ENCODE measurements at places on chromosomes 16 and 17.

GRCh38 chr17:10295728-10296343, 77.0 kb downstream of the MYH13 start:
- no peak for DNase-seq

DNA sequence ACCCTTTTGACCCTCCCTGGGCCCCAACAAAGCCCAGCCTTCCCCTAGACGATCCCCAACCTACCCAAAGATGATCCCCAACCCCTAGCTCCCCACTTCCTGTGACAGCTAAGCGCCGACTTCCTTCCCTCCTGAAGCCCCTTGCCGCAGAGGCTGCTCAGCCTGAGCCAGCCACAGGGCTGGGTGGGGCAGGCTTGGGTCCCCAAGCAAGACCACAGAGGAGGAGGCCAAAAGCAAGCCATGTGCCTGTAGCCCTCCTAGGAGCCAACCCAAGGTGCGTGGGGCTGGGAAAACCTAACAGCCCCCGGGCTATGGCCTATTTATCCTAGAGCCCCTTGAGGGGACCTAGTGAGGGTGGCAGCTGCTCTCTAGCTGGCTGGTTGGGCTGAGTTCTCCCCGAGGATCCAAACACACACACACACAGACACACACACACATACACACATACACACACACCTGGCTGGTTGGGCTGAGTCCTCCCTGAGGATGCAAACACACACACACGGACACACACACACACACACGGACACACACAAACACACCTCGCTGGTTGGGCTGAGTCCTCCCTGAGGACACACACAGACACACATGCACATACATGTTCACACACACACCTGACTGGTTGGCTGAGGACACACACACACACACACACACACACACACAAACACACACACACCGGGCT, 4.8 kb downstream of the ARRB2 start:
- peak; percentile 65 for DNase-seq

DNA sequence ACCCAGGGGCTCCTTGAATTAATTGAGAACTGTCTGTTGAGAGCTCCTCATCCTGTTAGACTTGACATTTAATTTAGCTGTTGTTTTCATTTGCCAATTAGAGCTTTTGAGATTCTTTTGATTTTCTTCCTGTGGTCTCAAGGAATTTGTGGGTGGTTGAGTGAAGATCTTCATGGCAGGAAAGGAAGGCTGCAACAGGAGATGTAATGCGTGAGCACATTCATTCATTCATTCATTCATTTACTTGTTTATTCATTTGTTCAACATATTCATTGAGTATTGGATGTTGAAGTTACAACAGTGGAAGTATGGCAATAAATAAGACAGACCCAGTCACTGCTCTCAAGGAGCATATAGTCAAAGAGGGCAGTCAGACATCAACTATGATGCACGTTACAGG, 117.7 kb downstream of the PRKCB start:
- no peak for DNase-seq

DNA sequence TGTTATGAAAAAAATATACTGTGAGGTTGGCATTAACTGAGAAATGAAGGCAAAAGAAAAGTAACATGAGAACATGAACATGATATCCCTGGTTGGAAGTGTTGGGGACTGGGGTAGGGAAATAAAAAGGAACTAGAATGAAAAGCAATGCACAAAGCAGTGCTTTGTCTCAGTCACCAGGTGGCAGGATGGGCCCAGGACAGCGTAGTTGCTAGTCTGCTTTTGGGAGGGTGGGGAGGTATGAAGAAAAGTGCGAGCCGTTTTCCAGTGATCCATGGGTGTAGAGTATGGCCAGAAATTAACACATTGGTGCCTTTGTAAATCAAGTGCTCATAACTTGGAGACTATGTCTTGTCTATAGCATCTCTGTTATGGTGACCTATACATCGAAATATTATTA, 662.5 kb upstream of the SALL1 start:
- DNase-seq, result no peak

DNA sequence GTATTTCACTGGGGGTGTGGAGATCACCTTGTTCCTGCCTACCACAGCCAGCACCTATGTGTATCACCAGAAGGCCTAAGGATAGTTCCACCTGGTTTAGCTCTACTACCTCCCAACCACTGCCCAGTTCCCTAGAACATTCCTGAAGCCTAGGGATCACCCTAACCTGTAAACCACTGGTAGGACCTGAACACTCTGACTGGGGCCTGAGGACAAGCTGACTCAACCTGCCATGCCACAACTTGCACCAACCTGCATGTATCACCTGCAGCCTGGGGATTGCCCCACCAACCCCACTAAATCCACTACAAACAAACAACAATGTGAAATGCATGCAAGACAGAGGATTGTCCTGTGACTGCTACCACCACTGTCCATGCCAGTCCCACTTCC, 128.1 kb downstream of the KIF2B start:
- no peak for DNase-seq

- DNase-seq, result no peak
Measured at GRCh38 chr16:57773019-57773418, 29.3 kb downstream of the KIFC3 start.

DNA sequence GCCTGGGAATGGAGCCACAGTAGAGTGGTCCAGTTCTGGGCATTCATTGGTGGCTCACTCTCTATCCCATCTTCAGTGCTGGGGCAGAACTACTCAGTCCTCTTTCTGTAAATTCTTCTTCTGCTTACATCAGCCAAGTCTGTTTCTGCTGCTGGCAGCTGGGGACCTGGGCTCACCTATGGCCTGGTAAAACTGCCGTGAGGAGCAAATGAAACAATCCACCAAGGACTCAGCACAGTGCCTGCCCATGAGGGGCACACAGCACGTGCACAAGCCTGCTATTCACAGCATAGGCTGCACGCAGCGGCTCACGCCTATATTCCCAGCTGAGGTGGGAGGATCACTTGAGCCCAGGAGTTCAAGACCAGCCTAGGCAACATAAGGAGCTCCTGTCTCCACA, 30.9 kb upstream of the SNN start:
- DNase-seq, result no peak

DNA sequence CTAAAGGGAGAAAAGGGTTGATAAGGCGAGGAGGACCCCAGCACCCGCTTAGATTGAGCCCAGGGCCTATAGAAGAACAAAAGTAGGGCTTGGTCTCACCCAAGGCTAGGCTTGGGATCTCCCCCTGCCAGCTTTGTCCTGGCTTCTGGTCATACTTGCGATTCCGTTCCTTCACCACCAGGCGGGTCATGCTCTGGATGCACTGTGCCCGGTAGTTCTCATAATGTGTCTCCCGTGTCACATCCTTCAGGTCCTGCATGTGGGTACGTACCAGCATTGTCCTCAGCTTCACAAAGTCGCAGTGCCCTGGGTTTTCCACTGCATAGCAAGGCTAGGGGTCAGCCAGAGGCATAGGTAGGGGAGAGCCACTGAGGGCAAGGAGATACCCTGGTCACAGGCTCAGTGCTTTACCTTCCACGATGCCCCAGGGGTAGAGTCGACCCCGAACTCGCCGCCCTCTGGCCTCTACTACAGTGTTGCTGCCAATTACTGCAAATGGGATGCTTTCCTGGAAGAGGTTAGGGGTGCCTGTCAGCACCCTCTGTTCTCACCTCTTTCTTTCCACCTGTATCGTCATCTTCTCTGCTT, 6.5 kb upstream of the MTMR4 start:
- DNase-seq, result no peak

DNA sequence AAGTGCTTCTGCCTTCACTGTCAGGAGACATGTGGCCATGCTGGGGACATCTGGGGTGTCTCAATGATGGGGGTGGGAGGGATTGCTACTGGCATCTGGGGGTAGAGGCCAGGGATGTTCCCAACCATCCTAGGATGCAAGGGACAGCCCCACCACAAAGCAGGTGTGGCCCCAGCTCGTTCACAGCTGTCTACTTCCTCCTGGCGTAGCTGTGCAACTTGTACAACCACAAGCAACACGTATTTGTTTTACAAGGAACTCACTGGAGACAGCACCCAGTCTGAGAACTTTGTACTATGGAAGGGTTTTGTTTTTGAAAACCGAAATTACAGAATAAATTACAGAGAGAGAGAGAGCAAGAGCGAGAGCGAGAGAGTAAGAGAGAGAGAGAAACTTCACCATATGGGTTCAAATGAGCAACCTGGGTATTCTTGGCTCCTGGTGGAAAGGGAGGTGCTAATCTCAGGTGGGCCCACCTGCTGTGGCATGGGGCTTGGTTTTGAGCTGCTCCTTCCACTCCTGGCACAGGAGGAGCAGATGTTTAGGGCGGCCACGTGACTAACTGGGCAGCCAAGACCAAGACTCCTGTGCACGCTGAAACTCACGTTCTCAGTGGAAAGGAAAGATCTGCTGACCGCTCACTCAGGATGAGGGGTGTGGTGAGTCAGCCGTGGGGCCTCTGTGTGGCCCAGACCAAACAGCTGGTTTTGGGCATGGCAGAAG, 17.5 kb upstream of the TNFRSF13B start:
- DNase-seq, result peak; percentile 49

DNA sequence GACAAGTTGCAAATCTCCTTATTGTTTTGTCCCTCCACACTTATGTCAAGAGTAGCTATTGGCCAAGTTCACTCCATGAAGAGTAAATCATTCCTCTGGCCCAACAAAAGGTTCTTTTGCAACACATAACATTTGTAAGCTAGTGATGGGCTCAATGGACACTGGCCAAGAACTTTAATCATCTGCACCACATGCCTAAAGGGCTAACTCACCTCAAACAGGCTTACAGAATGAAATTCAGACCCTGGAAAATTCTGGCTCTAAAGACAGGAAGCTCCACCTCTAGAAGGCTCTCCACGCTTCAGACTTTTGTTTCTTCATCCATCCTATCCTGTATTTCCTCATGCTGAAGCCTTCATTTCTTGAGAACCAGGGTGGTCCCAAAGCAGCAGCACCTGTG, 10.9 kb upstream of the ANKFN1 start:
- no peak for DNase-seq

DNA sequence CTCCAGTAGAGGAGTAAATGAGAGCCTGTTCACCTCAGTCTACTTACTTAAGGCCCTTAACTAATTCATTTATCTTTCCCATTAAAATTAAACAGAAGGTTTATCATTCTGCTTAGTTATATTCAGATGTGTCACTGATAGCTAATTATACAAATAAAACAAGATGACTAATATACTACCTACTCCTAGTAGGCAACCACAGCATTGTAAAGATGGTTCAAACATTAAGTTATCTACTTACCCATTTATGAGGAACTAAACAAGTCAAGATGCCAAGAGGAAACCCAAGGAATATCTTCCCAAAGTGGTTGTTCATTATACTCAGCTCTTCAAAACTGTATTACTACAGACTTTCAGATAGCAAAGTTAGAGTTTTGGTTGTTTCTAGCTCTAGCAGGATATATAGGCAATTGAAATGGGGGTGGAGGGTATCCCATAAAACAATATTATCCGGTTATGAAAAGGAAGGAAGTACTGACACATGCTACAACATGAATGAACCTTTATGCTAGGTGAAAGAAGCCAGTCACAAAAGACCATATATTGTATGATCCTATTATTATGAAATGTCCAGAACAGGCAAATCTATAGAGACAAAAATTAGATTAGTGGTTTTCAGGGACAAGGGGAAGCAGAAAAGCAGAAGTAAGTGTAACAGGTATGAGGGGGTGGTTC, 56.5 kb downstream of the SPAG9 start:
- DNase-seq, result no peak

- no peak for DNase-seq
Measured at GRCh38 chr16:21704733-21705132, 41.0 kb downstream of the OTOA start.

DNA sequence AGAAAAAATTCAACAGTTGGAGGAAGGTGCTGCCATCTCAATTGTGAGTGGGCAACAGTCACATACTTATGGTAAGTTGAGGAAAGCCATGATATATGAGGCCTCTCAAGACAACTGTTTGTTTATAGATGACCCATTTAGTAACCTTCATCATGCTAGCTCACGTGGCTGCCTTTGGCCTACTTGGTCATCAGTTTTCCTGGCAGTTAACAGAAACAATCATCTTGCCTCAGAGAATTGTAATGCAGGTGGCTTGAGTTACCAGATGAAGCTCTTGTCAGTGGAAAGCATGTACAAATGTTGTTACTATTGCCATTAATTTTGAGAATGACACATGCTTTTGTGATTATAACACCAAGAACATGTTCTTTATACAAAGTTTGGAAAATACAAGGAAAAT, 14.7 kb downstream of the TPPP3 start:
- no peak for DNase-seq

GRCh38 chr17:75231071-75231470, 25.6 kb downstream of the NUP85 start:
- DNase-seq, result no peak

- no peak for DNase-seq
Measured at GRCh38 chr16:457732-458400, 32.4 kb downstream of the RAB11FIP3 start.

DNA sequence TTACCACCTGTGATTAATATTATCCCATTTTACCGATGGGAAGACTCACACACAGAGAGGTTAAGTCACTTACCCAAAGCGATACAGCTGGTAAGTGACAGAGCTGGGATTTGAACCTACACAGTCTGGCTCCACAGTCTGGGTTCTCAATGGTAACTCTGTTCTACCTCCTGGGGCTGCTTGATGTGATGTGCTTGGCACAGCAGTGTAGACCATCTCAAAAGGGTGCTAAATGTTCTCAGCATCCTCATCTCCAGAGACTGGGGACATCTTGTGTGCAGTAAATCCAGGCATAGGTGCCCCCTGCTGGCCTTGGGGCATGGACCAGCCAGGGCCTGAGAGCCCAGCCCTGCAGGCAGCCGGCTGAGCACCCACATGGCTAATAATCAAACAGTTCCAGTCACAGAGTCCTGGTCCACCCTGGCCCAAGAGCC, 15.4 kb upstream of the KATNB1 start:
- DNase-seq, result peak; percentile 19

DNA sequence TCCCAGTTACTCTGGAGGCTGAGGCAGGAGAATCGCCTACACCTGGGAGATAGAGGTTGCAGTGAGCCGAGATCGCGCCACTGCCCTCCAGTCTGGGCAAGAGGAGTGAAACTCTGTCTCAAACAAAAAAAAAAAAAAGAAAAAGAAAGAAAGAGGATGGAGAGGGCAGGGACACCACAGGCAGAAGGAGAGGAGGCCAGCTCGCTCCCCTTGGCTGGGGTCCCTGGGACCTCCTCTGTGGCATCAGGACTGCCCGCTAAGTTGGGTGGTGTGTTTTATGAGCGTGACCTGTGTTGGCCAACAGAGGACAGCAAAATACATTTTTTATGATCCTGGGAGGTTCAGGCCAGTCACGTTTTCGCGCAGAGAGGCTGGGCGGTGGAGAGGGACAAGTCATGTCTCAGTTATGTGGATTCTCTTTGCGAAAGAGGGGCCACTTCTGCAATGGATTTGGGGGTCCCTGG, 229.6 kb downstream of the MRTFB start:
- no peak for DNase-seq

GRCh38 chr16:51907680-51908079, 639.3 kb downstream of the TOX3 start:
- DNase-seq, result no peak

- DNase-seq, result no peak
Measured at GRCh38 chr16:9135797-9136196, 44.4 kb downstream of the HAPSTR1 start.

- DNase-seq, result no peak
Measured at GRCh38 chr16:67146523-67147357, 4.1 kb downstream of the B3GNT9 start.

Measured in central memory CD4-positive, alpha-beta T cell (primary cell).